ENCODE measurements at places on chromosomes 2 and 18.
A peak's percentile ranks its signal among the peaks of the same experiment; 100 is the strongest.

GRCh38 chr2:37091873-37092272 is 7.6 kb downstream of the GPATCH11 start:
- DNase-seq, result peak; percentile 29

DNA sequence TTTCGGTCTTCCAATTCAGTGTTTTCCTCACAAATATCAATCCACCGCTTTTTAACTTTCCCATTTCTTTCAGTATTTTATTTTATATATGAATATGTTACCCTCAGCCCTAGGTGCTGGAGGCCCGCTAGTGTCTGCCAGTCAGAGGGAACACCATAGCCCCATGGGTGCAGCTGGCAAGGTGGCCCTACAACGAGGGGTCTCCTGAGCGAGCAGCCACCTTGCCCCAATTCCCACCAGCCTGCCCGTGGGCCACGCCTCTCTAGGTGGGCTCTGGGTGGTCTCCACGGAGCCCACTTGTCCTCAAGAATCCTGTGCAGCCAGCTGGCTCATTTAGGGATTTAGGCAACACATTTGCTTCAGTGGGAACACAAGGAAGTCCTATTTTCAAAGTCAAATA is 72.5 kb upstream of the RGPD5 start:
- no peak for DNase-seq

- no peak for DNase-seq
Observed at GRCh38 chr2:130378206-130378897, 22.5 kb downstream of the PTPN18 start.

DNA sequence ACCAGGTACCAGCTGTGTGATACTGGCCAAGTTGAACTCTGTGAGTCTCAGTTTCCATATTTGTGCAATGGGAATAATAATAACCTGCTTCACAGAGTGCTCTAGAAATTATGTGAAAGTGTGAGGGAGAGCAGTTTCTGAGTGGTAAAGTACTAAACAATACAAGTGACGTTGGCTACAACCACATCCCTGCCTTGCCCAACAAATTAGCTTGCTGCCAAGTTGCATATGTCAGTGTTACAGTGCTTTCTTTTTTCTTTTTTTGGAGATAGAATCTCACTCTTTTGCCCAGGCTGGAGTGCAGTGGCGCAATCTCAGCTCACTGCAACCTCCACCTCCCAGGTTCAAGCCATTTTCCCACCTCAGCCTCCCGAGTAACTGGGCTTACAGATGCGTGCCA is 533.6 kb upstream of the MEX3C start:
- DNase-seq, result no peak

GRCh38 chr2:49980774-49981173 is 826.5 kb upstream of the FSHR start:
- no peak for DNase-seq

DNA sequence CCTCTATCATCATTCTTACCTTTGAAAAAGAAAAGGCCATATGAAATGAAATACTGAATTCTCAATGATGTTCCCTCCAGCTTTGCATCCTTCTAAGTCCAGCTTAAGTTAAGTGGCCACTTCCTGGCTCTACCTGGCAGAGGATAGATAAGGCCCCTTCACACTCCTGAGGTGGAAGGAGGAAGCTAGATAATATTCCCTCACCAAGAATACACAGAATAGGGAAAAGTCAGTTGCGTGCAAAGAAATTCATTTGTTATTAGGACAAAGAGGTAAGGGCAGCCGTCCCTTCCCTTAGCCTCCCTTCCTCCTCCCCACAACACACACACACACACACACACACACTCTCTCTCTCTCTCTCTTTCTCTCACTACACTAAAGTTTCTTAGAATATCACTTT is 37.5 kb downstream of the OLA1 start:
- DNase-seq, result no peak

- no peak for DNase-seq
Observed at GRCh38 chr2:146997488-146997887, 847.3 kb upstream of the ACVR2A start.

DNA sequence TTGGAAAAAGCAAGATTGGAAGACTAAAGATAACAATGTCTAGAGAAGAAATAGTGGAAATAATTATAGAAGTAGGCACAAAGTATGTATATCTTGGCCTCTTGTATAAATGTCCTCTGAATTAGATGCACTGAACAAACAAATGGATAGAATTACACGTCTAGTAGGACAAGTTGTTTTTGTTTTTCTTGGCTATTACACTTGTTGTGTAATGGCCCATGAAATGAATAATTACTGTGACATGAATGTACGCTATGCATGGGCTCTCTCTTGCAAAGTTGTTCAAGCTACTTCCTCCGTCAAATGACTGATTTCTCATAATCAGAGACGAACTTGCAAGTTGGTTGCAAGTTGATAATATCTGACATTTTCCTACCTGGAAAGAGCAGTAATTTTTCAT is 126.2 kb downstream of the PDE1A start:
- no peak for DNase-seq
